ENCODE measurements at places on chromosomes 5 and 9.

- no peak for DNase-seq
Observed at GRCh38 chr5:82160948-82161347, 117.2 kb downstream of the RPS23 start.

DNA sequence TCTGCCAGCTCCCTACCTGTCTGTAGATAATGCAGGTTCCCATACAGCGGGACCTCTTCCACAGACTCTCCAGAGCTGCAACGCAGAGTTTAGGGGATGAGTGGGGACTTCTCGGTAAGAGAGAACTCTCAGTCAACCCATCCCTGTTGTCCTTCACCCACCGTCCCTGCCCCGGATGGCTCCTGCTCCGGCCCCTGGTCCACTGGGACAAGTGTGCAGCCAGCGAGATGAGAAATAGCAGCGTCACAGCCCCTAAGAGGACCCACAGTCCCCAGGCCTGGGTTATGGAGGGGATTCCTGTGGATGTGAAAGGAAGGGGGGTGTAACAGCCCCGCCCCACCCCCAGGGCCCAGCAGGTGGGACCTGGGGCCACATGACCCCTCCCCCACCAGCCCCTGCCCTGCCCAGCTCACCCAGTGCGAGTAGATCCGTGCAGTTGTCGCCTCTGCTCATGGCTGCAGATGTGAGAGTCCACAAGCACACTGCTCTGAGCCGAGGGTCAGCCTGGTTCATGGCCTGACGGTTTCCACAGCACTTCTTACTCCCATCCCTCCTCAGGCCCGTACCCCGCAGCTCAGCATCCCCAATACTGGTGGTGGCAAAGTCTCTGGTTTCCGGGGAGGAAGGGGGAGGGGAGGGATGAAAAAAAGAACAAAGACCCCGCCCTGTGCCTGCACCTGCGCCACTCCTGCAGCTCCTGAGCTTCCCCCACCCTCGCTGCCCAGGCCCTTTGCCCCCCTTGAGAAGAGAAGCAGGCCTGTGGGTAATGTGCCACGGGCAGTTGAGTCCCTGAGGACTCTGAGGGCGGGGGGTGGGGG lies at the start of gene SIT1:
Gene SIT1 (minus strand): TSS at position 591 of the 818 bp plus-strand sequence. CDS start 78 bp downstream, at position 513.
- no peak for DNase-seq

GRCh38 chr5:96584712-96585111 lies 77.5 kb upstream of the CAST start:
- DNase-seq = no peak

- DNase-seq = no peak
Observed at GRCh38 chr5:129904102-129904666, at the start of gene CHSY3. Gene CHSY3 (plus strand): TSS chr5:129904465.

GRCh38 chr5:74373076-74373475 lies 267.5 kb downstream of the ENC1 start:
- DNase-seq = no peak

DNA sequence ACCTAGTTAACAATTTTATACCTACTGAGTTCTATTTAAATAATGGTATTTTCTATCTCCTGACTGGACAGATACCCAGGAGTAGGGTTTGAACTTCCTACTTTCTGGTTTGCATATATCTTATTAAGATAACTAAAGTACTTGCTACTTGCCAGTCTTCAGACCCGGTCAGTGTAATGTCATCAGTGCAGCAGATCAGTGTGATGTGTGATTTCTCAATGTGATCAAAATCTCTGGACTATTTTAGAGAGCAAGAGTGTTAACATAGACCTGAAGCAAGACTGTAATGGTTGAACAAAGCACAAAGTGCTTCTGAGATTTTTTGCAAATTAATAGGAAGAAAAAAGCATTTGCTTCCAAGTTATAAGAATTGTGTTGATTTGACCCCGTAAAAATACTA lies 6.8 kb downstream of the TMEM38B start:
- DNase-seq = no peak

DNA sequence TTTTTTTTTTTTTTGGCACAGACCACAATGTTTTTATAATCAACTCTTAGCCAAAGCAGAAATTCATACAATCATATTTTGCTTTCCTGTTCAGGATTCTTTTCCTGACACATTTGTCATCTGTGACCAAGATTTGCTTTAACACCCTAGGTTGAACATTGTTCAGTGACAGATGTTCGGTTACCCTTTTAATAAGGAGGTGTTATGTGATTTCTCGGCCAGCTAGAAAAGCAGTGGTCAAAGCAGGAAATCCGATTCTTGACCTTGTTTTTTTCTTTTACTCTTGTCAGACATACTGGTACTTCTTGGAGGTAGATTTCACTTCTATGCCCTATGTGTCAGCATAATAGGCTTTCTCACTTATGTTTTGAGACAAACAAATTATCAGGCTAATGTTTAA lies 335.3 kb upstream of the ACTBL2 start:
- no peak for DNase-seq
